ENCODE measurements at places on chromosomes 16 and 17. TPM values are rescaled to one million over a fixed set of nuclear protein-coding genes. Genes with fewer than 3 reads are reported as not detected.

Gene DRC3
- total RNA-seq = 1.5 TPM

Gene SEPTIN12
- not detected for total RNA-seq

Gene DHX58
- 20.2 TPM for total RNA-seq

Gene ADAD2
- not detected for total RNA-seq

Gene SLC6A4
- 0.70 TPM for total RNA-seq

Gene CNGB1
- under 0.01 TPM for total RNA-seq

Gene MMP2
- total RNA-seq = 6.3 TPM

Gene CMTM2
- 0.50 TPM for total RNA-seq

Gene TPSD1
- total RNA-seq = not detected

DNA sequence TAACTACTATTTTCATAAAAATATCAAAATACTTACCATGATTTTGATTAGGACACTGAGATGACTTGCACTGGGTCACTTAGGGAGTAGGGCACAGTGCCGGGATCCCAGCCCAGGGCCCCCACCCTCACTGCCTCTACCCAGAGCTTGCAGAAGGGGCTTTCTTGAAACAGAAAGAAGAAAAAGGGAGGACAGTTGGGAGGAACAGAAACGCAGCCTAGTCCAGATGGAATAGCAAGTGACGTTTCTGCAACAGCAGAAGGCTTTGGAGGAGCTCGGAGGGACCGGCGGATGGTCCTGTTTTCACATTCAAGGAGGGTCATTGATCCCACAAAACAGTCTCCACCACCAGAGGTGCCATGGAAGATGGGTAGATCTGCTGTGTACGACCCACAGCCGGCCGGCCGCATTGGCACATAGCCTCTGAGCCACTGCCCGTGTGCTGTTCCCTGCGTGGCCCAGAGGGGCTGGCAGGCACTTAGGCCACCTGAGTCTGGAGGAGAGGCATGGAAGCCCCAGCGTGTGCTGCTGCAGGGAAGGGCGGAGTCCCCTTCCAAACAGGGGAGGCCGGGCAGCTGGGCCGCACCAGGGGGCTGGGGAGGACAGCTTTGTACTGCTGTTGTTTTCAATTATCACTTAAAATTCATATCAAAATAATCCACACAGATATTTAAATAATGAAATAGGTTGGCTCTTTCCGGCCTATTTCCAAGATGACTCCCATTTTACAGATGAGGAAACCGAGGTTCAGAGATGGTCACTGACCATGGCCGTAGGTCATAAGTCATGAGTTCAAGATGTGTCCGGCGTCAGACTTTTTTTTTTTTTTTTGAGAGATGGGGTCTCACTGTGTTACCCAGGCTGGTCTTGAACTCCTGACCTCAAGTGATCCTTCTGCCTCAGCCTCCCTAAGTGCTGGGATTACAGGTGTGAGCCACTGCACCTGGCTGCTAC lies 22.9 kb upstream of the GSG1L start:
- DNase-seq = no peak

- DNase-seq = no peak
Measured at GRCh38 chr17:57016071-57016763, 38.3 kb downstream of the SCPEP1 start.

DNA sequence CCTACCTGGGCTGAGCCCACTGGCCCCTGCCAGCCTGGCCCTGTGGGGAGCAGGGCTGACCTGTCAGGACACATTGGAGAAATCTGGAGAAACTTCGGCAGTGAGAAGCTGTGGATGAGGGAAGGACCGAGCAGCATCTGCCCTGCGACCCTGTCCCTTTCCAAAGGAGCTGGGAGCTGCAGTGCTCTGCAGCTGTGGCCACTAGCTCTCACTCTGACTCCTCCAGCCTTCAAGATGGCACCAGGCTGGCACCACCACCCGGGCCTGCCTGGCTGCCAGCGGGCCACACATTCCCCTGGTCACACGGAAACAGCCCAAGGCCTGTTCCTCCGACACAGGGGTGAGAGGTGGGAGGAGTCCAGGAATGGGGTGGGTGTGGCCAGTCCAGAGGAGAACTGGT lies 30.1 kb downstream of the CD300LG start:
- DNase-seq = no peak

DNA sequence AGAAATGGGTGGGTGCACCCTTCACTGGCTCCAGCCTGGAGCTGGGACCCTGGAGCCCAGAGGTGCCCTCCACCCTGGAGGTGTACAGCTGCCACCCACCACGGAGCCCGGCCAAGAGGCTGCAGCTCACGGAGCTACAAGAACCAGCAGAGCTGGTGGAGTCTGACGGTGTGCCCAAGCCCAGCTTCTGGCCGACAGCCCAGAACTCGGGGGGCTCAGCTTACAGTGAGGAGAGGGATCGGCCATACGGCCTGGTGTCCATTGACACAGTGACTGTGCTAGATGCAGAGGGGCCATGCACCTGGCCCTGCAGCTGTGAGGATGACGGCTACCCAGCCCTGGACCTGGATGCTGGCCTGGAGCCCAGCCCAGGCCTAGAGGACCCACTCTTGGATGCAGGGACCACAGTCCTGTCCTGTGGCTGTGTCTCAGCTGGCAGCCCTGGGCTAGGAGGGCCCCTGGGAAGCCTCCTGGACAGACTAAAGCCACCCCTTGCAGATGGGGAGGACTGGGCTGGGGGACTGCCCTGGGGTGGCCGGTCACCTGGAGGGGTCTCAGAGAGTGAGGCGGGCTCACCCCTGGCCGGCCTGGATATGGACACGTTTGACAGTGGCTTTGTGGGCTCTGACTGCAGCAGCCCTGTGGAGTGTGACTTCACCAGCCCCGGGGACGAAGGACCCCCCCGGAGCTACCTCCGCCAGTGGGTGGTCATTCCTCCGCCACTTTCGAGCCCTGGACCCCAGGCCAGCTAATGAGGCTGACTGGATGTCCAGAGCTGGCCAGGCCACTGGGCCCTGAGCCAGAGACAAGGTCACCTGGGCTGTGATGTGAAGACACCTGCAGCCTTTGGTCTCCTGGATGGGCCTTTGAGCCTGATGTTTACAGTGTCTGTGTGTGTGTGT lies 46.8 kb downstream of the IL21R start:
- no peak for DNase-seq

- DNase-seq = no peak
Measured at GRCh38 chr16:19136549-19137196, 22.9 kb downstream of the ITPRIPL2 start.

DNA sequence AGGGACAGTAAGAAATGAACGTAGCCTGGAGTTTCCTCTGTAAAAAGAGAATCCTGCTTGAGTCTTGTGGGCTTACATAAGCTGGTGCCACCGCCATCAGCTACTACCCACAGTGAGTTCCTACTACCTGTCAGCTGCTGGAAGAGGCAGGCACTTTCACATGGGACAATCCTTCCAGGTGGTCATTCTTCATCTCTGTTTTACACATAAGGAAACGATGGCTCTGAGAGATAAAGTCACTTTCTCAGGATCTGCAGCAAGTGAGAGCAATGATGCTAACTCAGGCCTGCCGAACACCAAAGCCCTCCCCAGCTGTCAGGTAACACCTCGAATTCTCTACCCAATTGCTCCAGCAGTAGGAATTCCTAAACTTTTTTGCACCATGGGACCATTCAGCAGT lies 26.6 kb downstream of the PIK3R5 start:
- no peak for DNase-seq

DNA sequence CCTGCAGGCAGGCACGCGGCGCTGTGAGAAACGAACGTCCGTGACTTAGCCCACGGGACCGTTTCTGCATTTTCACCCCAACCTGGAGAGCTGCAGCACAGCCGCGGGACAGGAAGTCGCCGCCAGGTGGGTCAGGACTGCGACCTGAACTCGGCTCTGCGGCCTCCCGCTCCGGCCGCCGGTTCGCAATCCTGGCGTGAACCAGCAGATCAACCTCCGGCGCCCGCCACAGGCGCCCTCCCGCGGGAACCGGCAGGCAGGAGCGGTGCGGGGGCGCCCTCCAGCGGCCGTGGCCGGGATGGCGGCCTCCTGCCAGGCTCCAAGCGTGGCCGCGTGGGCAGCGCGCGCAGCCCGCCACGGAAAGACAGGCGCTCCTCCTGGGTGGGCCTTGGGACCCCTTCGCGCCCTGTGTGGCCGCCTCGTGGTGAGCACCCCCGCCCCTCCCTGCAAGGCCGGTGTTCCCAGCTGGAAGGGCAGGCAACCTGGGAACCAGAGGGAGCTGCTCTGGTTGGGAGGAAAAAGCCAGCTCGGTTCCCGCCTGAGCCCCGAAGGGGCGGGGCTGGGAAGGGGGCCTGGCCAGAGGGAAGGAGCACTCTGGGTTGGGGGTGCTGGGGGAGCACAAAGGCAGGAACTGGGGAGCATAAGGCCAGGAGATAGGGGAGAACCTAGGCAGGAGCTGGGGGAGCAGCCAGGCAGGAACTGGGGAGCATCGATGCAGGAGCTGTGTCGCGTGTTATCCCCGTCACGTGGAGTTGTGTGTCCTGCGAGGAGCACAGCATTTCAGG lies 28.2 kb downstream of the ACTG1 start:
- DNase-seq = peak; percentile 86

DNA sequence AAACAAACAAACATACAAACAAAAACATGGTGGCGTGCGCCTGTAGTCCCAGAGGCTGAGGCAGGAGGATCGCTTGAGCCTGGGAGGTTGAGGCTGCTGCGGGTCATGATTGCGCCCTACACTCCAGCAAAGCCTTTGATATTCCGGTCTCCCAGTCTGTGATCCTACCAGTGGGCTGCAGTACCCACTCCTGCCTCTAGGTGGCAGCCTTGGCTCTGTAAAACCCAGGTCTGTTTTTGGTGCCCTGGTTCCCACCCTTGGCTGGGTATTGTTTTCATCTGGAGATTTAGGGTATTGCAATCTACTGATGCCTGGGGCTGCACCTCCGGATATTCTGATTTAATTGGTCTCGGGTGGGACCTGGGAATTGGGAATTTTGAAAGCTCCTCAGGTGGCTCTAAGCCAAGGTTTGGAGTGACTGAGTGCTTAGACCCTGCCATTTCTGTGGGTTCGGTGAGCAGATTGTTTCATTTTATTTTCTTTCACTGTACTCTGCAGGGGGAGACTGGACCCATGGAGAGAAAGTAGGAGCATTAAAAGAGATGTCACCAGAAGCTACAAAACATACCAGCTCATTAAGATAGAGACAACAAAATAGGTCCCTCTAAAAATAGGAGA lies 40.5 kb downstream of the MYH3 start:
- peak; percentile 79 for DNase-seq

DNA sequence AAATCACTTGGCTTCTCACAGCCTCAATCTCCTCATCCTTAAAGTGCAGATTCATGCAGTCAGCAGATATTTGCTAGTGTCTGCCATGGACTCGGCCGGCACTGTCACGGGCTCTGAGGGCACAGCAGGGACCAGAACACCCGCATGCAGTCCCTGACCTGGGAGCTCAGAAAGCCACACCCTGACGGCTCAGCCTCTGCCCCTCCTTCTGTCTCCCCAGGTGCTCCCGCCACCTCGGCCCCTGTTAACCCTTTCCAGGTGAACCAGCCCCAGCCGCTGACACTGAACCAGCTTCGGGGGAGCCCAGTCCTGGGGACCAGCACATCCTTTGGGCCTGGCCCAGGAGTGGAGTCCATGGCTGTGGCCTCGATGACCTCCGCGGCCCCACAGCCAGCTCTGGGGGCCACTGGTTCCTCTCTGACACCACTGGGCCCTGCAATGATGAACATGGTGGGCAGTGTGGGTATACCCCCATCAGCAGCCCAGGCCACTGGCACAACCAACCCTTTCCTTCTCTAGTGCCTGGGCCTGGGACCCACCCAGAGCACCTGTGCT lies 28.7 kb downstream of the B9D1 start:
- DNase-seq = no peak

GRCh38 chr16:4323071-4323844 lies 7.4 kb downstream of the GLIS2 start:
- no peak for DNase-seq

GRCh38 chr16:55735120-55735781 lies 79.5 kb downstream of the SLC6A2 start:
- DNase-seq = no peak

DNA sequence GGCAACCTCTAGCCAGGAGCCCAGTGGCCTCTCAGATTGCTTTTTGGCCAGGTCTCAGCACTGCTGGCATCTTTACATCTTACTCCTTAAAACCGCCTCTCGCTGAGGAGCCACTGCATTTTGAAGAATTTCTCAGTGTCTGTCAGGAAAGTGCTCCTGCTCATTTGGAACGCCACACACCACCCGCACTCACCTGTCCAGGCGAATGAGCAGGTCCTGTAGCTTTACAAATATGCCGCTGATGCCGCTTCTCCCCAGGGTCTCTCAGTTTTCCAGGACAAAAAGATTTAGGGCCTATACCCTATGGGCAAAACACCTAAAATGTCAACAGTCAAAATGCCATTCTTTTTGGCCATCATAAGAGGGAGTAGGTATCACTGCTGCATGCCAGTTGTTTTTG lies 22.1 kb downstream of the CYB561 start:
- DNase-seq = no peak

GRCh38 chr17:68327823-68328557 lies 36.7 kb downstream of the ARSG start:
- no peak for DNase-seq

- DNase-seq = no peak
Measured at GRCh38 chr17:8384801-8385378, 1.9 kb upstream of the RPL26 start.

GRCh38 chr17:66450008-66450851 lies 147.8 kb downstream of the PRKCA start:
- DNase-seq = no peak

GRCh38 chr17:37671824-37672547 lies 28.7 kb upstream of the DDX52 start:
- DNase-seq = no peak

GRCh38 chr17:81523402-81524038 lies 4.7 kb upstream of the FSCN2 start:
- DNase-seq = no peak

DNA sequence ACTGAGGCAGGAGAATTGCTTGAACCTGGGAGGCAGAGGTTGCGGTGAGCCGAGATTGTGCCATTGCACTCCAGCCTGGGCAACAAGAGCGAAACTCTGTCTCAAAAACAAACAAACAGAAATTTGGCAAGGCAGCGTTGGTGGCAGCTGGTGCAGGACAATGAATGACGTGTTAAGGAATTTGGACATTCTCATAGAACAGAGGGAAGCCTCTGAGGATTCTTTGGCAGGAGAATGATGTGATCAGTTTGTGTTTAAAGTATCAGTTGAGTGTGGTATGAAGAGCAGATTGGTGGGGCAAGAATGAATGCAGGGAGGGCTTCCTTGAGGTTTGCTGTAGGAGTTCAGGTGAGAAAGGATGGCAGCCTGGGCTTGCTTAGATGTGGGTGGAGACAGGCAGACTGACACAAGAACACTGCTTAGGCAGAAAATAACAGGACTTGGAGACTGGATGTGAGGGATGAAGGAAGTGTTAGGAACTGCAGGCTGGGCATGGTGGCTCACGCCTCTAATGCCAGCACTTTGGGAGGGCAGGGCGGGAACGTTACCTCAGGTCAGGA lies 4.8 kb downstream of the CYB5D2 start:
- DNase-seq = no peak

GRCh38 chr16:64251742-64252141 lies 870.1 kb downstream of the CDH11 start:
- DNase-seq = no peak

DNA sequence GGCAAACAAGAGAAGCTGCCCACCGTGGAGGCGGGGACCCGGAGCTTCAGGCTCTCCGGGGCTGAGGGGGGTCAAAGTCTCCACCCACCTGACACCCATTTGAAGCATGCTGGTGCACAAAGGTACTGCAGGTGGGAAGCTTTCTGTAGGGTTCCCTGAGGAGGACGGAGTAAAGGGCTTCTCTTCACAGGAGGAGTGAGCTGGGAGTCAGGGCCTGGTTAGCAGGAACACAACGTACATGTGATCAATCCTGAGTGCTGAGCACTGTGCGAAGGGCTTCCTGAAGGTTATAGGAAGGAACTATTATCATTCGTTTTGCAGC lies 252.9 kb upstream of the RPL38 start:
- no peak for DNase-seq

All from liver (tissue), 10 donors.